ENCODE measurements at places on chromosomes 3 and 15.

DNA sequence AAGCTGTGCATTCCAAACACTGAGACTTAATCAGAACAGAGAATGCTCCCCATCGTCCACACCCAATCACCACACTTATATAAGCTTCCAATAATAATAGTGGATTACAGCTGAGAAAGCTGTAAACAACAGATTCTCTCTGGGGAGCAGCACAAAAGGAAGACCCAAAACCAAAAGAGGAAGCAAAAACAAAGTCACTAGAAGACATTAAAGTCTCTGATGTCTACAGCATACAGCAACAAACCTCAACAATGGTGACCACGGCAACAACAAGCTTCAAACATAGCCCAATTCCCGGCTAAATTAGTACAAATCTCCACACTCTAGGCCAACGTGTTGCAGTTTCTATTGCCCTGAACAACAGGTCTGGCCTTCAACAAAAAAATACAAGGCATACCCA lies 37.7 kb downstream of the ZDHHC23 start:
- no peak for DNase-seq

DNA sequence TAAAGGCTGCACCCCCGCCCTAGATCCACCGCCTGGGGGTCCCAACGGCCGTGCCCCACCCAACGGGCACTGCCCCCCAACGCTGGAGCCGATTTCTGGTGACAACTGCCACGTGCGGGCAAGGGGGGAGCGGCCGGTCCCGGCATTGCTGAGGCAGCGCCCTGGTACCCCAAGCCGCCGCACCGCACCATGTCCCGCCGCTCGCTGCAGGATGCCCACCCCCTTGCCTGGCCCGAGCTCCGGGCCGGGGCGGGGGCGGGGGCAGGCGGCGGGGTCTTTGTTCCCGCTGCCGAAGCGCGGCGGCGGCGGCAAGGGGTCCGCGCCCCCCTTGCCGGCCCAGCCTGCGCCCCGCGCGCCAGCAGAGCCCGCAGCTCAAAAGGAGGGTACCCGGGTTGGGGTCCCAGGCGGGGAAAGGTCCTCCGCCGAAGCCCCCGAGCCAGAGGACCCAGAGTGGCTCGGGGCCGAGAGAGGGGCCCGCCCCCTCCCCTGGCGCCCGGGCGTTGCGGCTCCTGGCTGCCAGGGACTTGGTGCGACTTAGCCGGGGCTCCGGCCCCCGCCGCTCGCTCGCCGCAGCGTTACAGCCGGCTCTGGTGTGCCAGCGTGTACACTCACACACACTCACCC lies 678 bp downstream of the SEMA7A start:
- no peak for DNase-seq

GRCh38 chr3:168250415-168250861 lies 154.7 kb upstream of the GOLIM4 start:
- no peak for DNase-seq

- DNase-seq, result no peak
These were observed 366.4 kb upstream of the AGTR1 start for GRCh38 chr3:148331081-148331846.

- no peak for DNase-seq
These were observed 62.7 kb downstream of the PCSK6 start for GRCh38 chr15:101426761-101427333.

GRCh38 chr3:60047426-60048200 lies 997.8 kb upstream of the CFAP20DC start:
- DNase-seq, result no peak

DNA sequence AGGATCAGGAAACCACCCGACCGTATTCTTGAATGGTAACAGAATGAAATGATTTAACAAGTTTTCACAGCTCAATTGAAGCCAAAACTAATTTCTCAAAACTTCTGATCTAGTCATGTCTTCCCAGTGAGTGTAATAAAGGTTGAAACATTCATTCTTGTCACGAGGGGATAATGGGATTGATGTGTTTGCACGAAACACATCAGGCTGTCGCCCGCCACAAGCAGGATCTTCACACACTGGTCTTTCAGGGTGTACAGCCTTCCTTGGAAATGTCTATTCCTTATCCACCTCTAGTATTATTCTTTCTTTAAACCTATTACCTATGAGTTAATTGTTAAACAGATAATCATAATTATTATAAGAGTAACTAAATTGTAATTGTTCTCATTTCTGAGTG lies 94.3 kb downstream of the KCNAB1 start:
- DNase-seq, result no peak

- DNase-seq, result no peak
These were observed 67.6 kb downstream of the CHAC1 start for GRCh38 chr15:41020829-41021228.

DNA sequence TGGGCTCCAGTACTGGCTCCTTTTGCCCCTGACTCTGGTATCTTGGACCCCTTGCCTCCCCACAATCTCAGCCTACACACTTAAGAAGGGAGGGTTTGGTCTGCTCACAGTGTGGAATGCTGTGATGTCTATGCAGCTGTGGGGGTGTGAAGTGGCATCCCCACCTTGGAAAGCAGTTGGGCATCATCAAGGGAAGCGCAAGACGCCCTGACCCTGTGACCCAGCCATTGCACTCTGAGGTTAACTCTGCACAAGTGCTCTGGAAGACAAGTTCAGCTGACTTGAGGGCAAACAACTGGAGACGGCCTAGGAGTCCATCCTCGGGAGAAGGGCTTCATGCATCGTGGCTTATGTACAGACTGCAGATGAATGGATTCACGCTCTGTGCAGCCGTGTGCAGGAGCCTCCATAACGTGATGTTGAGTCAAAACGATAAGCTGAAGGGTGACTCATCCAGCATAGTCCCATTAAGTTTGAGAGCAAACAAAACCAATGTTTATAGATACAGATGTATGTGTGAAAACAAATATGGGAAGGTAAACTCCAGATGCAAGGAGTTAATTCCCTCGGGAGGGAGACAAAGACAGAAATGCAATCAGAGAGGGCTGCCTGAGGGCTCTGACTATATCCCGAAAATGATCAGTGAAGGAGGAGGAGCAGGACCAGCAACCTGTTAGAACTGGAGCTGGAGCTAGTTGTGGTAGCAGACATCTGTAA lies 86.8 kb downstream of the LSM3 start:
- DNase-seq, result no peak

GRCh38 chr3:186132487-186132886 lies 23.6 kb upstream of the ETV5 start:
- DNase-seq, result no peak

DNA sequence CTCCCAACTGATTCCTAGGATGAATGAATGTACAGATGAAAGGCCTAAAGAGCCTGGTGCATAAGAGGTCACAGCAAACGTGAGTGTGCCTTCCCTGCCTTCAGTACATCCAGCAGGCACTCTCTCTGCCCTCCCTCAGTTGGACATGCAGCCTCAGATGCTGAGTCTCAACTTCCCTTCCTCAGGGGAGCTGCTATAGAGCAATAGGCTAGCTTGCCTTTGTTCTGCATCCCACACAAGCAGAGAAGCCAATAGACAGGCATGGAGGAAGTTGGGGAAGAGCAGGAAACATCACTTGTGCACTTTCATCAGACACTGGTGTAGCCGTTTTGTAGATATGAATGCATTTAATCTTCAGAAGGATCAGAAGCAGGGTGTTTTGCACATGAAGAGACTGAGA lies 147.5 kb upstream of the THBS1 start:
- no peak for DNase-seq

DNA sequence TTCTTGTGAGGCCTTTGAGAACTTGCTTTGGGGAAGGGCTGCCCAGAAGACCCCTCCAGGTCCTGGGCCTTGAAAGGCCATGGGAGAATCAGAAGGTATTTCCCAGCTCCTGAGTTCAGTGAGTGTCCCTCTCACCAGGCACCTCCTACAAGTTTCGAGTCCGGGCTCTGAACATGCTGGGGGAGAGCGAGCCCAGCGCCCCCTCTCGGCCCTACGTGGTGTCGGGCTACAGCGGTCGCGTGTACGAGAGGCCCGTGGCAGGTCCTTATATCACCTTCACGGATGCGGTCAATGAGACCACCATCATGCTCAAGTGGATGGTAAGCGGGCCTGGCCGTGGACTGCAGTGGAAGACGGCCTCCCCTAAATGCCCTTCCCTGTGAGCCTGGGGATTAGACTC lies 68.3 kb downstream of the BOC start:
- no peak for DNase-seq

GRCh38 chr15:45794304-45794703 lies 159.5 kb downstream of the SQOR start:
- DNase-seq, result no peak

DNA sequence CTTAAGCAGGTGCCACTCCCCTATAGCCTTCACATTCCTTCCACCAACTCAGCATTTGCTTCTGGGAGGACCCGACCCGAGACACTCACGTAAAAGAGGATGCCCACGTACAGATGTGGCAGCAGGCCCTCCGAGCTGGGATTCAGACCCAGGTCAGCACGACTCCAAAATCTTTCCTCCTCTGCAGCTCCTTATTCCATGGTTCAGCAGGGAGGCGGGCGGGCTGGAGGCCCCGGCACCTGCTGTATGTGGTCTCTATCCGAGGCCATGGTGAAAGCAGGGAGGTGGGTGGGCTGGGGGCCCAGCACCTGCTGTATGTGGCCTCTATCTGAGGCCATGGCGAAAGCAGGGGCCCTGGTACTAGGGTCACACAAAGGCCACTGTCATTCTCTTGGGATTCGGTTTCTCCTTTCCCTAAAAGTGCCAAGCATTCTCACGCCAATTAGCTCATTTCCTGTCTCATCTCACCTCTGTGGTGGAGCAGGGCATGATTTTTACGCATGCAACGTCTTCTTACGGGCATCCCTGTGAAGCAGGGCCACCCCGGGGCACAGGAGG lies 5.9 kb upstream of the MUC4 start:
- DNase-seq, result no peak

DNA sequence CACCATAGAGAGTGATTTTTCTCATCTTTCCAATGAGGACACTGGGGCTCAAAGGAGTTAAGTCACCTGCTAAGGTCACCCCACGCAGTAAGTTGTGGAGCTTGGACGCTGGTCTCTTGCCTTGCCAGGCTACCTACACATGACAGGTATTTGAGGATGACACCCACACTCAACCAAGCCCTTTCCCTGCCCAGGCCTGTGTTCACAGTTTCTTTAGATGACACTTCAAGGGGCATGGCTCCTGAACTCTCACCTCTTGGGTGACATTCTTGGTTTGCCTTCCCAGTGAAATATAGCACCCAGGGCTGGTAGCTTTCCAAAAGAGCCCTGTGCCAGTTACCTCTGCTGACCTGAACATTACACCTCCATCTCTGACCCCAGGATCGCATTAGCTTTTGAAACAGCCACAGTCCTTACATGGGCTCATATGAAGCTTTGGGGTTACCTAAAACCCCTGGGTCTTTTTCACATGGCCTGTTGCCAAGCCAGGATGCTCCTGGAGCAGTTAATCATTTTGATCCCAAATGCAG lies 148.0 kb downstream of the RPLP1 start:
- DNase-seq, result no peak

DNA sequence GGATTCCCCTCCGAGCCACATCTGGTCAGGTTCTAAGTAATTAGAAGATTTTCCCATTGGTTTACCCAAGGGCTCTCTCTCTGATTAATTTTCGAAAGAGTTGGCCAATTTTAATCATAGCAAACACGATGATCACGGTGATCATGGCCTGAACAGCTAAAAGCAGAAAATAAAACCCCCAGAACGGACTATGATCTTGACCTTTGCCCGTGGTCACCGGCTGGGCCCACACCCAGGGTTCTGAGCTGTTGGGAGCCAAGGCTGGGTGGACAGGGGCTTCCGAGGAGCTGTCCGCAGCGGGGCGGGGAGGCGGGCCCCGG lies 2.6 kb downstream of the GP5 start:
- DNase-seq, result no peak

DNA sequence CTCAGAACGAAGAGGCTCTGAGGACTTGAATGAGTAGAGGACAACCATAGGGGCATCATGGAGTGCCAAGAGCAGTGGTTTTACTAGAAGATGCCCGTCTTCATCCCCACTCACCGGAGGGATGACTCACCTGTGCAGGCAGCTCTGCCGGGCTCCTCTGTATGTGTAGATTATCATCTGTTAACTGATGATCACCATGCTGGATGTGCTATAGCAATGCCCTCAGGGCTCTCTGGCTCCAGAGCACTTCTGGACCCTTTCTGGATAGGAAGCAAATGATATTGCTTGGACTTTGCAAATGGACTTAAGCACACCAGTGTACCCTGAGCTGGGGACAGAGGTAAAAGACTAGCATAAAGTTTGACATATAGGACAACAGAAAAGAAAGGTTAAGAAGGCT lies 10.2 kb upstream of the TGFBR2 start:
- no peak for DNase-seq

GRCh38 chr15:76181705-76182107 lies 121.9 kb downstream of the TMEM266 start:
- DNase-seq, result peak; percentile 32

- no peak for DNase-seq
These were observed 26.0 kb downstream of the NBEAL2 start for GRCh38 chr3:47005212-47006144.

GRCh38 chr3:21960033-21960432 lies 209.0 kb upstream of the ZNF385D start:
- DNase-seq, result no peak

DNA sequence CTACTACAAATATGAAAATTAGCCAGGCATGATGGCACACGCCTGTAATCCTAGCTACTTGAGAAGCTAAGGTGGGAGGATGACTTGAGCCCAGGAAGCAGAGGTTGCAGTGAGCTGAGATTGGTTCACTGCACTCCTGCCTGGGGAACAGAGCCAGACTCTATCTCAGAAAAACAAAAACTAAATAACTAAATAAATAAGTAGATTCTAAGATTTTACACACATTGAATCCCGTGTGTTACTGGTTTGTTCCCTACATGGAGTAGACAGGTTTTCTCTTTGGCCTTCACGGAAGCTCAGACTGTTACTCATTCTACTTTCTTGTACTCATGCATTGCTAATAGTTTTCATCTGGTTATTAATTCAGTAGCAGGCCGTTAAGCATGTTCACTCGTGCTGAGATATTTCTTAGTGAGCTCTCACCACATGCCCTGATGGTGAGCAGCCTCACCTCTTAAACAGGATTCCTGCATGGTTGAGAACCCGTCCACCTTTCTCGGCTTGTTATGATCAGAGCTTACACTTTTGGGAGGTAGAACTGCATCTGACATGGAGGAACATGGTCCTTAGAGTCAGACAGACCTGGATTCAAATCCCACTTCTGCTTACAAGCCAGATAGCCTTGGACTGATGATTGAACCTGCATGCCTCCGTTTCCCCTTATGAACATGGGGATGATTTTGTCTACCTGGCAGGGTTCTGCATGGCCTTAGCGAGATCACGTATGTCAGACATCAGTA lies 49.1 kb downstream of the CMTM7 start:
- no peak for DNase-seq

DNA sequence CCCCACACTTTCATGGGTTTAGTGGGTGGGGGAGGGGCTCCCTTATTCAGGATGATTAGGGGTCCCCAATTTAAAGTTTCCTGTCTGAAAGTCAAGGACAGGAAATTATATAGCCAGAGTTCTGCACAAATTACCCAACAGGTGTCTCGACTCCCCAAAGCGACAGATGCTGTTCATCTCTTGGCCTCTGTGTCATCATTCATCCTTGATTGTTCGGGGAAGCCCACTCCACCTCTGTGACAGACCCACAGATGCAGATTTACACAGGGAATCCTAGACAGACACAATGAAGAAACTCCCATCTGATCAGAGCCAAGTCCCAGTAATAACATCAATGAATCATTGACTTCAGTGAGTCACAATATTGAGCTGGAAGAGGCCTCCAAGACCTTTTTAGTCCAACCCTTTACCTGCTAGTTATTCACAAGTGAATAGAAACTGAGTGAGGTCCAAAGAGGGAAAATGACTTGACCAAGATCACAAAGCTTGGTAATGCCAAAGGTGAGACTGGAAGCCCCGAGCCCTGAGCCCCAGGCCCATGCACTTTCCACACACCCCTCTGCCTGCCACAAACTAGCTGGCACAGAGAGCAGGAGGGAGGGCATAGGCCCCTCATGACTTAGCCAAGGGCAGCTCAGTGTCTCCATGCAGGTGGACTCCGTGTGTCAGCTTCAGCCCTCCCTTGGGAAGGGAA lies 7.9 kb upstream of the SRP14 start:
- no peak for DNase-seq
